Esophagus squamous epithelium (tissue), 5 donors: ENCODE measurements at places on chromosomes 1 and 21. TPM values are rescaled to one million over a fixed set of nuclear protein-coding genes. Genes with fewer than 3 reads are reported as not detected.

DNA sequence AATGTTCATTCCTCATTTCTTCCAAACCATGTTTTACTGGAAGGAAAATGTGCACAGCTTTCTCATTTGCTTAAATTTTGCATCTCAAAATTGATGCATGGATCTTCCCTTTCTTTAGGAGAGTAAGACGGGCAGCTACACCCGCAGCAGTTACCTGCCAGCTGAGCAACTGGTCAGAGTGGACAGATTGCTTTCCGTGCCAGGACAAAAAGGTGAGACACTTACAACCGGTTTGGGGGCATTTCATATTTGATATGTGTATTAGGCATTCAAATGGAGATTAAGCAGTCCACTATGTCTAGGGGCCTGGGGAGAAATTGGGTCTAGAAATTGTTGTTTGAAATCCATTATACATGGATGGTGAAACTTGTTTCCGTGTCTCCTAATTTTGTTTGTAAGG lies 12.9 kb downstream of the C8A start:
- no peaks in the 10 kb centered on the region for H3K27me3 ChIP-seq
- no peak for DNase-seq
- H3K4me1 ChIP-seq: no peaks in the 10 kb centered on the region
- no peak overlapping the region for H3K27ac ChIP-seq

DNA sequence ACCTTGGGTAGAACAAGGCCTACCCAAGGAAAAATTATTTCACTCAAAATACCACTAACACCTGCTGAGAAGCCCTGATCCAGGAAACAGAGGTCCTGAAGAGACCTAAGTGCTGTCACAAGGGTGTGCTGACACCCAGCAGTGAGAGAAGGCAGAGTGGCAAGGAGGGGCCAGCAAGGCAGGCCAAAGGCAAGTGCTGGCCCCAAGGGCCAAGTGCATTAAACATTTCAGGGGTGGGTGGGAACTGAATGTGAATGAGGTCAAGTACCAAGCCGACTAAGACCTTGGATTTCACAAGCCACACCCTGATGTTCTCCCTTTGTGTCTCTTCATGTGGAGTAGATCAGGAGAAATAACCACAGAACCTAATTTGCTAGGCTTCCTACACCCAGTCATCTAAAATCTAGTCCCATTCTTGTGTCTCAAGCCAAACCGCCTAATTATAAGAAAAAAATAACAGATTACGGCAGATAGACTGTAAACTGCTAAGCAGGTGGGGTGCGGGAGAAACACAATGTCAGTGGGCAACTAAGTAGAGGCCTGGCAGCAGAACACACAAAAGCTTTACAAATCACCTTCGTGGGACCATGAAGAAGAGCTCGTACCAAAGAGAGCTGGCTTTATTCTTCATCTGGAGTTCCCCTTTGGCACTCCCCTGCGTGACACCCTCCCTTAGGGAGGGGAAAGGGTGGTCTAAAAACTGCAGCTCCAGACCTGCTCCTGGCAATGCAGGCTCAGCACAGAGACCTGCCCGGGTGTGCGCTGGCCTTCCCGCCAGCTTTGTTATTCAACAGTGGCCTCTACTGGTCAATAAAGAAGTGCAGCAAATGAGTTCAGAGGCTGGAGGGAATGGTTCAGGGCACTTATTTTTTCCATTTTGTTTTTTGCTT lies 8.7 kb downstream of the UBE2G2 start:
- peaks cover 6% of the 10 kb centered on the region for H3K4me1 ChIP-seq
- no peaks in the 10 kb centered on the region for H3K27me3 ChIP-seq
- no peak overlapping the region for H3K4me3 ChIP-seq
- DNase-seq: no peak
- H3K36me3 ChIP-seq: peaks cover 43% of the 10 kb centered on the region

GRCh38 chr1:197915862-197916499 lies 1.2 kb upstream of the LHX9 start:
- peaks cover 59% of the 10 kb centered on the region for H3K4me1 ChIP-seq
- peak overlapping the region; percentile 1 for H3K4me3 ChIP-seq
- no peaks in the 10 kb centered on the region for H3K36me3 ChIP-seq
- H3K27me3 ChIP-seq: peaks cover 36% of the 10 kb centered on the region
- DNase-seq: no peak

The TIAM1 gene
- total RNA-seq: 105 TPM

- no peaks in the 10 kb centered on the region for H3K27me3 ChIP-seq
- H3K4me3 ChIP-seq: no peak overlapping the region
- H3K4me1 ChIP-seq: peaks cover 17% of the 10 kb centered on the region
- no peak for DNase-seq
Measured at GRCh38 chr1:32357614-32358013, 4.7 kb downstream of the FAM229A start.

- no peak for DNase-seq
- H3K4me3 ChIP-seq: no peak overlapping the region
- H3K4me1 ChIP-seq: peaks cover 21% of the 10 kb centered on the region
- no peaks in the 10 kb centered on the region for H3K27me3 ChIP-seq
- no peak overlapping the region for H3K27ac ChIP-seq
- H3K36me3 ChIP-seq: peaks cover 6% of the 10 kb centered on the region
Measured at GRCh38 chr1:208033236-208033635, 122.3 kb upstream of the CD34 start.

The MCOLN2 gene
- 0.50 TPM for total RNA-seq

The FCRL2 gene
- total RNA-seq: not detected

DNA sequence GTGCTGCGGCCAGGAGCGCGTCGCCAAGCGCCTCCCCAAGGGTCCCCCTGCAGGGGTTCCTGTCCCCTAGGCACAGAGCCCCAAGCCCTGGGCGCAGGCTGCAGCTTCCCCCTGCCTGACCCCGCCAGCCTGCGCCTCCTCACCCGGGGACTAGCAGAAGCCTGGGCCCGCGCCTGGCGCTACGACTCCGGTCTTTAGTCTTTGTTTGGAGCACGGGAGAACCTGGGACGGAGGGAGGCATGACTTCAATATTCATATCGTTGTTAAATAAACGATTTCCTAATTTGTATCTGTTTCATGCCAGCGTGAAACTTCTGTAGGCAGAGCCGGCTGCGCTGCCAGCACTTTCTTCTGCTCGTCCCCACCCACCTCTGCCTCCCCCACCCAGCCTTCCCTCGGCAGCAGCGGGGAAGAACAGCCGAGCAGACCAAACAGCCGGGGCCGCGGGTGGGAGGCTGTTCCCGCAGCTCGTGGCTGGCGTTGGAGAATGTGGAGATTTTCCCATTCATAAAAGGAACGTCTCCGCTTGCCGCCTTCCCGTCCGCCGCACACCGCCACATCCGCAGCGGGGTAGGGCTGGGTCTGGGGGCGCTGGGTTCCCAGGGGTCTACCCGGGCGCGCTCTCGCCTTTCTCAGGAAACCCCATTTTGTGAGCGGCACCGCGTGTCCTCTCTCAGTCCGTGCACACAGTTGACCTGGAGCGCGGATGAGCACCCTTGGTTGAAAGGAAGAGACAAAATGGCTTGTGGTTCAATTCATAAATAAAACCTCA lies 777 bp upstream of the TRIM67 start:
- H3K27me3 ChIP-seq: peaks cover 99% of the 10 kb centered on the region
- no peak overlapping the region for H3K27ac ChIP-seq
- H3K36me3 ChIP-seq: no peaks in the 10 kb centered on the region
- peak overlapping the region; percentile 60 for H3K4me3 ChIP-seq

DNA sequence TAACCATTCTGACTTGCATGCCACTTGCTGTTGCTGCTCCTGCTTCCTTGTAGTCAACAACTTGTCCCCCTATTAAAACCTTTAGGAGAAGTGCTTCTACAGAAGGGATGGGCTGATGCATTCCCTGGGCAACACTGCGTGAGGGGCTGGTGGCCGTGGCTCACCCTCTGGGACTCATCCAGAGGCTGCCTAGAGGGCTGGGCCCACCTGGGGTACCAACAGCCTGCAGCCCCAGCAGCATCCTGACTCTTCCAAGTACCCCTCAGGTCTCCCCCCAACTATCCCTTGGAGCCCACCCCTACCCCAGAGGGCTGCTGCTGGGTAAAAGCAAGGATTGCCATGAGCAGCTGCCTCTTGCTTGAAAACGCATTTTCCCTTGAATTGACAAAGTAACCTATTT lies 34.7 kb upstream of the LHX4 start:
- H3K4me3 ChIP-seq: no peak overlapping the region
- peaks cover 90% of the 10 kb centered on the region for H3K36me3 ChIP-seq
- H3K4me1 ChIP-seq: no peaks in the 10 kb centered on the region
- DNase-seq: no peak
- H3K27ac ChIP-seq: no peak overlapping the region

The OR6N1 gene
- total RNA-seq: not detected

DNA sequence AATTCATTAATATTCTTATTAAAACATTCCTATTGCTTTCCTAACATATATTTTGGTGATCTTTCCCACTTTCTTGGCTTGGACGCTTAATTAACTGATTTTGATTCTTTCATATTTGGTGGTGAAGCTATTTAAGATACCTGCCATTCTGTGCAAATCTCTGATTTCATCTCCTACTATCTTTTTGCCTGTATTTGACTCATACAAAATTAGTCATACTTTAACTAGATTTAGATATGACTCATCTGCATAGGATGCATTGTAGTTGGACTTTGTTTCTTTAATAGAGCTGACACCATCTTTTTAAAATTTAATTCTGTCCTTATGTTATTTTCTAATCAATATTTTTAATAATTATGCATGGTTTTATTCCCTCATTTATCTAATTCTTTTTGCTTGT lies 93.8 kb upstream of the PLPPR4 start:
- H3K4me1 ChIP-seq: no peaks in the 10 kb centered on the region
- H3K36me3 ChIP-seq: no peaks in the 10 kb centered on the region
- no peak for DNase-seq
- no peaks in the 10 kb centered on the region for H3K27me3 ChIP-seq
